Mesothelial cell of epicardium (in vitro differentiated cells): ENCODE measurements at places on chromosomes 2 and 18. TPM values are rescaled to one million over a fixed set of nuclear protein-coding genes. Genes with fewer than 3 reads are reported as not detected.

- no peaks in the 10 kb centered on the region for H3K36me3 ChIP-seq
- H3K27me3 ChIP-seq = peaks cover 33% of the 10 kb centered on the region
- DNase-seq = no peak
- H3K4me3 ChIP-seq = no peak overlapping the region
Measured at GRCh38 chr2:31163011-31163539, 24.8 kb upstream of the GALNT14 start.

- DNase-seq = no peak
- H3K27ac ChIP-seq = no peak overlapping the region
- H3K36me3 ChIP-seq = no peaks in the 10 kb centered on the region
Measured at GRCh38 chr2:88866756-88867155, 175.3 kb downstream of the RPIA start.

GRCh38 chr18:10878703-10879102, 270.7 kb downstream of the PIEZO2 start:
- no peak for DNase-seq
- H3K4me3 ChIP-seq = no peak overlapping the region
- H3K27ac ChIP-seq = no peak overlapping the region
- H3K36me3 ChIP-seq = no peaks in the 10 kb centered on the region
- H3K27me3 ChIP-seq = no peaks in the 10 kb centered on the region
- no peaks in the 10 kb centered on the region for H3K4me1 ChIP-seq

The LYPD6 gene
- 16.2 to 17.4 TPM (median 16.6 TPM) in 3 replicates for total RNA-seq

The POTEC gene
- not detected in 3 replicates for total RNA-seq

DNA sequence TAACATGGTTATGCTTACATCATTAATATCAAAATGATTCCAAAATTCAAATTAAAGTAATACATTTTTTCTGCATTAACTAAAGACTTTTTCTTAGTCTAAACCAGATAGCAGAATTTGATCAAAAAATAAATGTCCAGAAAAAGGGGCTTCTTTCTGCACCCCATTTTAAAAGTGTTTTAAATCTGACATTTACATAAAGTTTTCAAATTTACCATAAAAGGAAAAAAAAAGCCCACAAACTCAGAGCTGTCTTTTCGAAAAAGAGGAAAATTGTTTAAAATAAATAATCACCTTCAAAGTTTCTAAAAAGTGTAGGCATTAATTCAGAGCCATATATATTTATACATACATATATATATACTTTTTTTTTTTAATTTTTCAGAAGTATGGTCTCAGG, 1.5 kb downstream of the FASTKD1 start:
- peaks cover 16% of the 10 kb centered on the region for H3K4me1 ChIP-seq
- H3K27me3 ChIP-seq = peaks cover 2% of the 10 kb centered on the region
- H3K27ac ChIP-seq = no peak overlapping the region

DNA sequence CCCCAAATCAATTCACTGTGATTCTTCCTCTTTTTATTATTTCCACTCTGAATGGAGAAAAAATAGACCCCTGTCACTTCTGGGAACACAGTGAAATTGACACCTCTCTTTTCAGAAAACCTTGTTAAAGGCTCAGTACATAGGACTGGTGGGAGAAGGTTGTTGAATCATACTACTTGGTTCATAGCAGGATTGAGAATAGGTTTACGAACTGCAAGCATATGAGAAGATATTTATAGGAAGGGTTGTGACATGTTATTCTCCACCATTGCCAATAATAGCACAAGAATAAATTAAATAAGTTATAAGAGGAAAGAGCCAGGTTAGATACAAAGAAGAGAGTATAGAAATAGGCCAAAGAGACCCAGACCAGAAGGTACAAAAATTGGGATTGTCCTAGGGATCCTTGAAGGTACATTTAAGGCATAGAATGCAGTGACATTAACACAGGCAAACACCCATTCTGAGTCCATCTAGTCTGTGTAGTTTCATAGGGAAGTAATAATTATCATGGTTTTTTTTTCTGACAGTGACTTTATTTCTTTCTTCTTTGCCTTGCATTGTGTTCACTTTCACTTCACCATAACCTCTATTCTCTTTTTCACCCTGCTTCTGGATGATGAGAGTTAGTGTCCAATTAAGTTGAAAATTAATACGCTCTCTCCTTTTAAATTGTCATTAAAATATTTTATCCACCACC, 21.8 kb upstream of the SERPINE2 start:
- no peaks in the 10 kb centered on the region for H3K36me3 ChIP-seq
- no peak for DNase-seq
- no peak overlapping the region for H3K4me3 ChIP-seq
- peaks cover 4% of the 10 kb centered on the region for H3K4me1 ChIP-seq

GRCh38 chr2:54565551-54565950, 109.4 kb downstream of the SPTBN1 start:
- H3K4me3 ChIP-seq = no peak overlapping the region
- no peaks in the 10 kb centered on the region for H3K27me3 ChIP-seq
- H3K4me1 ChIP-seq = peaks cover 66% of the 10 kb centered on the region

The ASXL3 gene
- 34.0 to 36.7 TPM (median 36.0 TPM) in 3 replicates for total RNA-seq

- DNase-seq = no peak
- H3K27me3 ChIP-seq = no peaks in the 10 kb centered on the region
- H3K36me3 ChIP-seq = peaks cover 1% of the 10 kb centered on the region
- peaks cover 15% of the 10 kb centered on the region for H3K4me1 ChIP-seq
- no peak overlapping the region for H3K4me3 ChIP-seq
Measured at GRCh38 chr2:139925903-139926302, 1145.7 kb upstream of the NXPH2 start.

The GPR17 gene
- not detected in 3 replicates for total RNA-seq

- peaks cover 3% of the 10 kb centered on the region for H3K4me1 ChIP-seq
- H3K27ac ChIP-seq = no peak overlapping the region
- H3K36me3 ChIP-seq = no peaks in the 10 kb centered on the region
- peaks cover 64% of the 10 kb centered on the region for H3K27me3 ChIP-seq
Measured at GRCh38 chr18:48200631-48201336, 208.4 kb downstream of the ZBTB7C start.

GRCh38 chr2:201275069-201275468, 14.7 kb downstream of the CASP8 start:
- no peak overlapping the region for H3K4me3 ChIP-seq
- no peak for DNase-seq
- no peaks in the 10 kb centered on the region for H3K27me3 ChIP-seq
- H3K27ac ChIP-seq = no peak overlapping the region
- H3K36me3 ChIP-seq = peaks cover 30% of the 10 kb centered on the region
- no peaks in the 10 kb centered on the region for H3K4me1 ChIP-seq

GRCh38 chr2:222690564-222691200, 19.2 kb downstream of the MOGAT1 start:
- peak; percentile 85 for DNase-seq
- H3K36me3 ChIP-seq = no peaks in the 10 kb centered on the region
- H3K4me1 ChIP-seq = peaks cover 4% of the 10 kb centered on the region

The FEV gene
- total RNA-seq = 0.16 to 0.29 TPM (median 0.22 TPM) in 3 replicates

The DSG4 gene
- 0.07 to 0.09 TPM (median 0.09 TPM) in 3 replicates for total RNA-seq

GRCh38 chr2:227404585-227405271, 17.0 kb upstream of the SCYGR1 start:
- DNase-seq = no peak
- H3K4me3 ChIP-seq = no peak overlapping the region
- H3K27ac ChIP-seq = no peak overlapping the region
- H3K36me3 ChIP-seq = no peaks in the 10 kb centered on the region
- peaks cover 5% of the 10 kb centered on the region for H3K27me3 ChIP-seq

- DNase-seq = no peak
- H3K4me1 ChIP-seq = peaks cover 7% of the 10 kb centered on the region
Measured at GRCh38 chr2:76930056-76930744, 592.0 kb downstream of the LRRTM4 start.

- H3K27me3 ChIP-seq = no peaks in the 10 kb centered on the region
- peak overlapping the region; percentile 98 for H3K4me3 ChIP-seq
- no peak for DNase-seq
- peak overlapping the region; percentile 100 for H3K27ac ChIP-seq
Measured at GRCh38 chr2:24970483-24971285, 1.1 kb downstream of the DNAJC27 start.

GRCh38 chr2:204691911-204692510, 146.7 kb downstream of the PARD3B start:
- H3K27ac ChIP-seq = no peak overlapping the region
- no peaks in the 10 kb centered on the region for H3K27me3 ChIP-seq
- H3K4me3 ChIP-seq = no peak overlapping the region
- DNase-seq = no peak
- no peaks in the 10 kb centered on the region for H3K36me3 ChIP-seq

The MXD1 gene
- 8.7 to 10.4 TPM (median 9.7 TPM) in 3 replicates for total RNA-seq

- no peaks in the 10 kb centered on the region for H3K36me3 ChIP-seq
- no peaks in the 10 kb centered on the region for H3K27me3 ChIP-seq
- H3K27ac ChIP-seq = no peak overlapping the region
- DNase-seq = no peak
Measured at GRCh38 chr2:135800513-135801460, 36.2 kb downstream of the LCT start.

GRCh38 chr18:63314062-63314790, 5.3 kb downstream of the BCL2 start:
- DNase-seq = no peak
- no peaks in the 10 kb centered on the region for H3K36me3 ChIP-seq
- peaks cover 25% of the 10 kb centered on the region for H3K27me3 ChIP-seq
- H3K4me1 ChIP-seq = peaks cover 49% of the 10 kb centered on the region
- H3K27ac ChIP-seq = no peak overlapping the region
- H3K4me3 ChIP-seq = no peak overlapping the region

DNA sequence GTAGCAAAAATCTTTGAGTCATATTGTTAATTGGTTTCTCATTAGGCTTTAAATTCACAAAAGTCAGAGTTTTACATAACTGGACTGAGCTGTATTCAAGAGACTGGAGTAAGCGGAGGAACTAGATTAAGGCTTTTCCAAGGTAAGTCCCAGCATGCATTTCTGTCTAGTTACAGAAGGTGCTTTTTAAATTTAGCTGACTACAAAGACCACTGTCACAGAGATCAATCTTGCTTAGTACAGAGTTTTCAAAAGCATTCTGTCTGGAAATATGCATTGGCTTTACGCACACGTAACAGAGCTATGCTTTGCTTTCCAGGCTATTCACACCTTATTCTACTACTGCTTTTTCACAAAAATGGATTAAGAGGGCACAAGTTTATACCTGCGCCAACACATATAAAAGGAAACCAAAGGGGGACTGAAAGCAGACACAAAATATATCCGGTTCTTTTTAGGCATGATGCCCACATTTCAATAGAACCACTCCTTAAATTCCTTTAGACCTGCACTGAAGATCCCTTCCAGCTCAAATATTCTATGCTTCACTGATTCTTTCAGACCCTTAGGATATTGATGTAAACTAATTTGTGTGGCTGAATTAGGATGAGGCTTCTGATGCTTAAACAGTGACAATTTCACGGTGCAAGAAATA, 560.7 kb upstream of the CRIM1 start:
- no peaks in the 10 kb centered on the region for H3K27me3 ChIP-seq
- peak overlapping the region; percentile 74 for H3K27ac ChIP-seq
- H3K36me3 ChIP-seq = no peaks in the 10 kb centered on the region
- H3K4me1 ChIP-seq = peaks cover 13% of the 10 kb centered on the region

GRCh38 chr18:42632801-42633200, 482.7 kb downstream of the RIT2 start:
- DNase-seq = no peak
- no peak overlapping the region for H3K4me3 ChIP-seq
- H3K4me1 ChIP-seq = peaks cover 28% of the 10 kb centered on the region
- no peaks in the 10 kb centered on the region for H3K36me3 ChIP-seq

GRCh38 chr2:99651930-99652670, 162.3 kb upstream of the REV1 start:
- no peaks in the 10 kb centered on the region for H3K36me3 ChIP-seq
- H3K27ac ChIP-seq = no peak overlapping the region
- no peak overlapping the region for H3K4me3 ChIP-seq
- peaks cover 16% of the 10 kb centered on the region for H3K4me1 ChIP-seq
- no peaks in the 10 kb centered on the region for H3K27me3 ChIP-seq
- DNase-seq = no peak

DNA sequence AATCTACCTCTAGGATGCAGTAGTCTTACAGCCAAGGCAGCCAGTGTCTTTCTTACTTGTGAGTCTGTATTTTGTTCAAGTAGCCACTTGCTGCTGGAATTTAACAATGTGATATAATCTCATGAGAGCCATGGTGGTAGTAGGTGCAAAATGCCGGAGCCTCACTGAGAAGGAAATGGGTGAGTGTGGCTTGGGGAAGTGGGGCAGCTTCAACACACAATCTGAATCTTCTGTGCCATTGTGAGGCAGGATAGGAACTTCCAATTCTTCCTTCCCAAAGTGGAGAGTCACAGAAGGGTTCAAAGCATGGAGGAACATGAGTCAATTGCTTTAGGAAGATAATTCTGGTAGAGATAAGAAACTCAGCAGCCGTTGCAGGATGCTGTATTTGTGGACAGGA, 158.7 kb upstream of the APCDD1 start:
- no peaks in the 10 kb centered on the region for H3K36me3 ChIP-seq
- H3K27ac ChIP-seq = no peak overlapping the region
- peaks cover 17% of the 10 kb centered on the region for H3K4me1 ChIP-seq
- no peaks in the 10 kb centered on the region for H3K27me3 ChIP-seq
- DNase-seq = no peak

DNA sequence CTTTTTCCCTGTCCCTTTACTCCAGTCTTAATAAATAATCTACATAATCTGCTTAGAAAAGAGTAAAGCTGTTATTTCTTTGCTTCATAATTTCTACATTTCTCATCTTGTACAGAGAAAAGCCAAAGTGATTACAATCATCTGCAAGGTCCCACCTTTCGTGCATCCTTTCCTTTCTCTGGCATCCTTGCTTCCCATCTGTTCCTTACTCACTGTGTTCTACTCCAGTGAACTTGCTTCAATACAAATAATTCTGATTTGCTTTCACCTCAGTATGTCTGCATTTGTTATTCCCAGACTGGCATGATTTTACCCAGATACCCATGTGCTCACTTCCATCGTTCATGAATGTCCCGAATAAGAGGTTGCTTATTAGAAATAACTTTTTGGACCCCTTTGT, 99.4 kb upstream of the DSEL start:
- no peak overlapping the region for H3K4me3 ChIP-seq
- H3K4me1 ChIP-seq = no peaks in the 10 kb centered on the region
- no peaks in the 10 kb centered on the region for H3K36me3 ChIP-seq

DNA sequence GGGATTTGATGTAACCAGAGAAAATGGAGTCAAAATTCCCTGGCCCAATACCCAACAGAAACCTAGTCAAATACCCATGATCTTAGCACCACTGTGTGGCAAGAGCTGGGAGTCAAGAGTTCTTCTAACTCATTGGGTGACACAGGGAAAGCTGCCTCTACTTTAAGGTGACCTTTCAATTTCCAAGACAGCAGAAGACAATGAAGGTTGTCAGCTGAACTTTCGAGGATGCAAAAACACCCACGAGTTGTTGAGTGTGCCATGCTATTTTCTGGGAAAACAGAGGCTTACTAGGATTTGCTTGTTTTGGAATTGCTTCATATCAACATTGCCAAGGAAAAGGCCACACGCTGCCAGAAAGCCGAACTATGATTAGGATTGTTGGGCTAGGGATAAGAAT, 61.6 kb upstream of the CYRIA start:
- no peak overlapping the region for H3K4me3 ChIP-seq
- H3K27ac ChIP-seq = no peak overlapping the region
- no peaks in the 10 kb centered on the region for H3K36me3 ChIP-seq
- DNase-seq = no peak

The LRATD1 gene
- total RNA-seq = 2.2 to 2.6 TPM (median 2.4 TPM) in 3 replicates

The CPLX4 gene
- total RNA-seq = not detected in 3 replicates

The KLHL30 gene
- 0.16 to 0.20 TPM (median 0.20 TPM) in 3 replicates for total RNA-seq

GRCh38 chr2:174969091-174969734, 36.0 kb downstream of the CHN1 start:
- H3K27me3 ChIP-seq = no peaks in the 10 kb centered on the region
- H3K27ac ChIP-seq = peak overlapping the region; percentile 5
- no peak overlapping the region for H3K4me3 ChIP-seq
